ENCODE measurements at places on chromosomes 2 and 18.
A peak's percentile ranks its signal among the peaks of the same experiment; 100 is the strongest.

DNA sequence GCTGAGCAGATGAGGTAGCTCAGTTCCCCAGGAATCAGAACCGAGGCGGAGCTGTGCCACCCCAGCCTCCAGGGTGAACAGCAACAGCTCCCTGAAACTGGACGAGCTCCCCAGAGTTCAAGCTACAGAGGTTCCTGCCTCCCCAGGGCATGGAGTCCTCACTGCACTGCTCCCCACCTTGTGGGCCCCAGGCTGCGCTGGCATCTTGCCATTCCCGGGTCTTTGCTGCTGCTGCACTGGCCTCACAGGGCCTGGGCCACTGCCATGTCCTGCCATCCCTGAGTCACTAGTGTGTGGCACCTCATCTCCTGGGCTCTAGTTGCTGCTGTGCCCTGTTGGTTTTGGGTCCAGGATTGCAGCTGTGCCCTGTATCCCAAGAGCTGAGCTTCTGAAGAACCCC, 166.9 kb downstream of the SNTG2 start:
- DNase-seq, result no peak

GRCh38 chr2:8841932-8842331, 4.5 kb upstream of the KIDINS220 start:
- no peak for DNase-seq

DNA sequence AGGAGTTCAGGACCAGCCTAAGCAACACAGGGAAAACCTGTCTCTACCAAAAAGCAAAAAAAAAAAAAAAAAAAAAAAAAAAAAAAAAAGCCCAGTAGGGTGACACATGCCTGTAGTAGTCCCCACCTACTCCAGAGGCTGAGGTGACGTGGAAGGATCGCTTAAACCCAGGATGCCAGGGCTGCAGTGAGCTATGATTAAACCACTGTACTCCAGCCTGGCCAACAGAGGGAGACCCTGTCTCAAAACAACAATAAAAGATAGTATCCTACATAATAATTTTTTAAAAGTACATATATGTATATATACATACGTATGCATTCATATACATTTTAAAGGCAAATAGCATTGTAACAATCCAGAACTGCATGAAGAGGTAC, 51.7 kb downstream of the SOS1 start:
- DNase-seq, result no peak

DNA sequence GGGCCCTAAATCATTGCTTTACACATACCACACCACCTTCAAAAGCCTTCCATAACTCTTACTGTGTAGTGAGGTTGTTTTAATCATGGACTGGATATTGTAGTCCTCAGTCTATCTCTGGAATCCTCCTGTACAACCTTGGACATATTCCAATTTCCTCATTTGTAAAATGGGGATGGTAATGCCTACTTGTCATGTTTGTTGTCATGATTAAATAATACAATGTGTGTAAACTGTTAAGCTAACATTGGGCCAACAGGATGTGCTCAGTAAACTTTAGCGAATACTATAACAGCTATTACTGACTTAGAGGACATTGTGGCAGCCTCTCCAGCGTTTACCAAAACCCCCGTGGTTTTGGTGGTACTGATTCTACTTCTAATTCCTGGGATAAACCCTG, 74.7 kb upstream of the PTPRM start:
- no peak for DNase-seq

- no peak for DNase-seq
Measured at GRCh38 chr2:27079233-27080139, 1.1 kb downstream of the EMILIN1 start.

DNA sequence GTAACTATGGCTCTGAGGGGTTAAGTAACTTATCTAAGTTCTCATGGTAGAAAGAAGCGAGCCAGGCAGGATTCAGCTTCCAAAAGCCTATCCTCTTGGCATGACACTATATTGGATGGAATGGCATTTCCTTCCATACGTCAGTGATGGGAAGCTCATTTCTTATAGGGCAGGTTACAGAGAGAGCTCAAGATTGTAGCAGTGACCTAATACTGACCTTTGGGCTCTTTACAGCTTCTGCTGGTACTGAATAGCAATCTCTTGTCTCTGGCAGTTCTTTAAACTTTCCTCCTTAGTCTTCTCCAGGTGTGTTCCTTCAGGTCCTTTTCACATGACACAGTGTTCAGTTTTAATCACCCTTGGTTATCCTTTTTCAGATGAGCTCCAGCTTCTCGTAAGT, 133.0 kb downstream of the HRH4 start:
- no peak for DNase-seq

GRCh38 chr18:58303363-58303762, 259.3 kb downstream of the NEDD4L start:
- no peak for DNase-seq

DNA sequence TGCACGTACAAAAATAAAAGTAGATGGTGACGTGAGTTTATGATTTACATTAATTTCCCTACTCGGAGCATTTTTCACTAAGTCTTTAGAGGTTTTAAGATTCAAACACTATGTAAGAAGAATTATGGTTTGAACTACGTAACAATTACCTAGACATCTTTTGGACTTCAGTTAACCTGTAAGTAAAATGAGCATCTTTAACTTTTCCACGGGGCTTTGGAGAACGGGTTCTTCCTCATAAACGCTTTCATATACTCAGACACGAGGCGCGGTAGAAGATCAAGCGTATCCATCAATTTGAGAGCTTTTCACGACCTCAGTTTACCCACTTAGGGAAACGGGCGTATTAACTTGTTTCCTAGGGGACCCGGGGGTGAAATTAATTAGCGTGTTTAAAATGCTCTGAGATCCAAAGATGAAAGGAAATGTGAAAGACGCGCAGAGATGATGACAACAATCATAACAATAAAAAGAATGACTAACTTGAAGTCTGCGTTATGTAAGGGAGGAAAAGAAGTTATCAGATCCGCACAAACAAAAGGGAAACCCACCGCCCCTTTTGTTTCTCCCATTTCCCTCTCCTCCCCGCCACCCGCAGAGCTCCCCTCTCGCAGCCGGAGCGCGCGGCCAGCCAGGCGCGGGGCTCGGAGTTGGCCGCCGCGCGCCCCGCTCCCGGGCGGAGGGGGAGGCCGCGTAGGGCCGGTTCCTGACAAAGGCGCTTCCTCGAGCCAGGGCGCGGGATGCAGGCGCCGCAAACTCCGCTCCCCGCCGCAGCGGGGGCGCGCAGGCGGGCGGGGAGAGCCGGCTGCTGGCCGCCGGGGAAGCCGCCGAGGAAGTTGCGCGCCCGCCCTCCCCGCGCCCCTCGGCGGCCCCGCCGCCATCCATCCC, 807 bp downstream of the PELI1 start:
- DNase-seq, result no peak

- no peak for DNase-seq
Measured at GRCh38 chr2:149383340-149383739, 53.0 kb downstream of the LYPD6 start.

DNA sequence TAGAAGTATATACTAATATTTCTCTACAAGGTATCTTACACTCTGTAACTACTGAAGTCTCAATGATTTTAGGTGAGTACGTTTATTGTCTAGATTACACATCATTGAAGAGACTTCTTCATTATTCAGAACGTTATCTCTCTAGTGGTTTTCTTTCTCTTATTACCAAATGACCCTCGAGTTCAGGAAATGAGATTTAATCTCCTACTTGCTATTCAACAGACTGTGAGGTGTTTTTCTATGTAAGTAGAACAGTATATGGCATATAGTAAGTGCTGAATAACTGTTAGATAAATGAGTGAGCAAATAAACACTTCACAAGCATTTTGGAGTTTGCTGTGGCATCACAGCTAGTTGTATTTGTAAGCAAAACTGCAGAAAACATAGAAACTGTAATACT, 947.2 kb upstream of the SLC39A10 start:
- no peak for DNase-seq

- no peak for DNase-seq
Measured at GRCh38 chr2:96934182-96934495, 52.2 kb downstream of the FAM178B start.

- no peak for DNase-seq
Measured at GRCh38 chr18:57029761-57030160, 117.1 kb upstream of the BOD1L2 start.

GRCh38 chr2:190666895-190667294, 18.0 kb downstream of the NAB1 start:
- no peak for DNase-seq

DNA sequence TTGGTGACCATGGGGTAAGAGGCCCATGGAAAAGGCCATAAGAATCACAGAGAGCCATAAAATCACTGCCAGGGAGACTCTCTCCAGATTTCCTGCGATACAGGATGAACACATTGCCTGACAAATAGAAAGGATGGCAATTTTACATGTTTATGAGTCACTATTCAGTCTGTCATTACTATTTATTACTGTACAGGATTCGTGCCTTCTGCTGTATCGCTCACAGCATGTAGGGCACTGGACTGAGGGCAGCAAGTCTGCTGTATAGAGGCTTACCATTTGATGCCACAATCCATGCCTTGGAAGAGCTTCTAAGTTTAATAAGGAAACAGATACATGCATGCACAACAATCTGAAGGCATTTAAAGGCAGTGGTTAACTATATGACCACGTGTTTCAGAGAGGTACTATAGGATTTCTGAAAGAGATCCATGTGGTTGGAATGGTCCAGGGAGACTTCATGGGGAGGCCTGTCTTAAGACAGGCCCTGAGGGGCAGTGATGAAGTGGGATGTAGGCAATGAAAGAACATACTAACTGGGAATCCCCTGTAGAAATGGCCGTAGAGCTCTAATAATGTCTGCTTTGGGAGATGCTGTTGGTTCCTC, 702.4 kb upstream of the RAB6C start:
- DNase-seq, result no peak

GRCh38 chr2:235045336-235045972, 93.6 kb downstream of the SH3BP4 start:
- no peak for DNase-seq

GRCh38 chr2:232721882-232722281, 24.8 kb downstream of the GIGYF2 start:
- DNase-seq, result no peak

DNA sequence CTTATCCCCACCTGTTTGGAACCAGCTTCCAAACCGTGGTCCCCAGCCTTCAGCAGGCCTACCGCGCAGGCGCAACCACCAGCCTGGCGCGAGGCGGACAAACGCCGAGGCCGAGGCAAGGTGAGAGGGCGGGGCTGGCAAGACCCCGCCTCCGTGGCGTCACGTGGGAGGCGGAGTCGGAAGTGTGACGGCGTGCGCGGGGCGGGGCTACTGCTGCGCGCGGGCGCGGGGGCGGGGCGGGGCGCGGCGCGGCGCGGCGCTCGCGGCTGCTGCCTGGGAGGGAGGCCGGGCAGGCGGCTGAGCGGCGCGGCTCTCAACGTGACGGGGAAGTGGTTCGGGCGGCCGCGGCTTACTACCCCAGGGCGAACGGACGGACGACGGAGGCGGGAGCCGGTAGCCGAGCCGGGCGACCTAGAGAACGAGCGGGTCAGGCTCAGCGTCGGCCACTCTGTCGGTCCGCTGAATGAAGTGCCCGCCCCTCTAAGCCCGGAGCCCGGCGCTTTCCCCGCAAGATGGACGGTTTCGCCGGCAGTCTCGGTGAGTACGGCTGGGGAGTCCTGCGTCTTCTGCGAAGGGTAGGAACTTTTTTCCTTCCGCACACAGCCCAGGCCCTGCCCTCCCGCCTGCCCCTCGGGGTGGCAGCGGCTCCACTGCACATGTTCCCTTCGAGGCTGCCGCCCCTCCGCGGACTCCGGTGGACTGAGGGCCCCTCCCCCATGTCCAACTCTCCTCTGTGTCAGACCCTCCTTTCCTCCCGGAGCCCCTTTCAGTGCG, at the start of gene EML4:
TSS of gene EML4 (plus strand) at position 254 of the 774 bp plus-strand sequence. CDS start at position 513, 259 bp downstream.
- DNase-seq, result peak; percentile 94

- DNase-seq, result no peak
Measured at GRCh38 chr2:147499785-147500184, 345.0 kb upstream of the ACVR2A start.

GRCh38 chr2:9398881-9399780, 24.2 kb downstream of the ITGB1BP1 start:
- no peak for DNase-seq

GRCh38 chr18:55320424-55321264, 267.3 kb downstream of the TCF4 start:
- DNase-seq, result no peak

DNA sequence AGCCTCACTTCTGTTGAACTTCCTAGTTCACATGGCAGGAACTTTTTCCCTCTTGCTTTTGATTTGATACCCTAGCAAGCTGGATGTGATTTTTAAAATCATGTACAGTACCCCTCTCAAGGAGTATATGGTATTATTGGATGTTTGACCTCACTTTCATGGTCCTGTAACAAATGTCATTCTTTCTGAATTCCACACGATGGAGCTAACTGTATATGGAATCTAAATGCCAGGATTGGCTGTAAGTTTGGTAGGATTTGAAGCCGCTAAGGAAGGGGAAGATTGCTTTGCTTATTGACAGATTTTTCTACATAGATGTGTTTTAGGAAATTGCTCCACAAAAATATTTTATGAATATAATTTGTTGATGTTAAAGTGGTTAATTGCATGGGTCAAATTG, 18.3 kb downstream of the MAIP1 start:
- DNase-seq, result no peak

DNA sequence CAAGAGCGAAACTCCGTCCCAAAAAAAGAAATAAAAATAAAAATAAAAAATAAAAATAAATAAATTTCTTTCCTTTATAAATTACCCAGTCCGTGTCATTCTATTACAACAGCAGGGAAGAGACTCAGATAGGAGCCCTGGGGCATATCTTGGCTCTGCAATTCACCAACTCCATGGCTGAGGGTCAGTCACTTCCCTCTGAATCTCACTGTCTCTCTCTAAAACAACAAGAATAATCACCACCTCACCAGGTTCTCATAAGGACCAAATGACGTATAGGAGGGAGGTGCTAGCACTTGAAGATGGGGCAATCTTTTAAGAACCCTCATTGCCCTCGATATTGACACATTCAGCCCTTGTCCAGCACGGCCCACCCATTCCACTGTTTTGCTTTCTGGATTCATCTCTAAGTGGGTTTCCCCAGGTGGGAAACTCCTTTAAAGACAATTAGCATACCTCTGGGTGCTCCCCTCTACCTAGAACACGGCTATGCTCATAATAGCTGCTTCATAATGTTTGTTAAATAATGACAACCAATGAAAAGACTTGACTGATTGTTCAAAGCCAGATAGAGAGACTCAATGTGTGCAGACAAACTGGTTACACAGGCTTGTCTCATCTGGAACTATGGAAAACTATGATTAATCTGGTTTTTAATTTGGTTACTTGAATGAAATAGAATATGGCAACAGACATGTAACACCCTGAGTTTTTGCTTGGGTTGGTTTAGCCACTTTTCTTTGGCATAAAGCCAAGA, 15.1 kb downstream of the MYCN start:
- no peak for DNase-seq

GRCh38 chr2:175883586-175884194, 118.4 kb downstream of the LNPK start:
- no peak for DNase-seq

- DNase-seq, result no peak
Measured at GRCh38 chr2:96320326-96320725, 4.8 kb upstream of the ITPRIPL1 start.

GRCh38 chr18:49566985-49567384, 5.1 kb downstream of the LIPG start:
- no peak for DNase-seq

GRCh38 chr2:100984892-100985307, 17.2 kb upstream of the RPL31 start:
- DNase-seq, result peak; percentile 56

- no peak for DNase-seq
Measured at GRCh38 chr2:10772868-10773215, 39.7 kb downstream of the PDIA6 start.
